ENCODE measurements at places on chromosomes 2 and 18.

DNA sequence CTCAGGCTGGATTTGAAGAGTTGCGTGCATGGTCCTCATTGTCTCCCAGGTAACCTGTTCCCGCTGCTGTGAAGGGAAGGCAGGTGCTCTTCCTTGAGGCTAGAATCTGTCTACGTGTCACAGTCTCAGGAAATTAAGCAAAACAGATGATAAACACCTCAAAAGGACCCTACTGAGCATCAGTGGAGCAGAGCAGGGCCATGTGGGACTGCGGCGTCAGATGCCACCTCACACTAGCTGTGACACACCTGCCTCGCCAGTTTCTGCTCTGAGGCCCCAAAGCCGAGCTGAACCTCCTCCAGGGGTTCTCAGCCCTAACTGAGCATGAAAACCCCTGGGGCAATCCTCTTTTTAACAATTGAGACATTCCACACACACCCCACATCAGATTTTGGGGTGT, 2.0 kb downstream of the C2orf92 start:
- no peak for DNase-seq

GRCh38 chr2:121171625-121172119, 113.3 kb downstream of the TFCP2L1 start:
- DNase-seq = no peak

- DNase-seq = peak; percentile 18
Observed at GRCh38 chr2:210399440-210400041, 77.0 kb downstream of the LANCL1 start.

DNA sequence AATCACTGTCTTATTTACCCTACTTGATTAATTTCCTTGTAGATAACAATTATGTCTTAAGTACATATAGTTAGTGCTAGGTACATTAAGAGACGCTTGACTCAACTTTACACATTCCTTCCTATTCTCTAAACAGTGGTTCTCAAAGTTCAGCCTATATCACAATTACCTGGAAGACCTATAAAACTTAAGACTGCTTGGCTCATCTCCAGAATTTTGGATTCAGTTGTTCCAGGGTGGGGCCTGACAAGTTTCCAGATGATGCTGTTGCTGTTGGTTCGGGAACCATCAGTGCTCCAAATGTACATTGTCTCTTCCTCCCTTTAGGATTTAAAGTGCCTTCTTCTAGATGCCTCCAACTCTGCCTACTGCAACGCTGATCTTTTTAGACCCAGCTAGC, 4.0 kb downstream of the PPP3R1 start:
- DNase-seq = no peak

GRCh38 chr18:23398401-23398800, 54.7 kb upstream of the RIOK3 start:
- no peak for DNase-seq

- DNase-seq = no peak
Observed at GRCh38 chr2:180130403-180130802, 123.3 kb upstream of the CWC22 start.

DNA sequence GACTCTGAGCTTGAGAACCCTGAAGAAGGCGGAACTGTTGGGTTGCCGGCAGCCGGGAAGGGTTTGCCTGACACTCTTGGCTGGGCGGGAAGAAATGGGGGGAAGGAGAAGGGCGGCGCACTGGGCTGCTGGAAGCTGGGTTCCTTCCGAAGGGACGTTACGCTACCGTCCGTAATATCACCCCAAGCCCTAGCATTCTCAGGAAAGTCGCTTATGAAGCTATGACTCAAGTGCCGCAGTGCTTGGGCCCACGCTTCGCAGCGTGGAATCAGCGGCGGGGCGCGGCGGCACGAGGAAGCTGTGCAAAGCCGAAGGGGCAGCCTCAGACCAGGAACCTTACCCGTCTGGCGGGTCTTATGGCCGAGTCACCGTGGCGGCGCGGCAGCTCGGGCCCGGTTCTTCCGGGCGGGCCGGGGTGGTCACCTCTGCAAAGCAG, 50.2 kb upstream of the SIGLEC15 start:
- no peak for DNase-seq

DNA sequence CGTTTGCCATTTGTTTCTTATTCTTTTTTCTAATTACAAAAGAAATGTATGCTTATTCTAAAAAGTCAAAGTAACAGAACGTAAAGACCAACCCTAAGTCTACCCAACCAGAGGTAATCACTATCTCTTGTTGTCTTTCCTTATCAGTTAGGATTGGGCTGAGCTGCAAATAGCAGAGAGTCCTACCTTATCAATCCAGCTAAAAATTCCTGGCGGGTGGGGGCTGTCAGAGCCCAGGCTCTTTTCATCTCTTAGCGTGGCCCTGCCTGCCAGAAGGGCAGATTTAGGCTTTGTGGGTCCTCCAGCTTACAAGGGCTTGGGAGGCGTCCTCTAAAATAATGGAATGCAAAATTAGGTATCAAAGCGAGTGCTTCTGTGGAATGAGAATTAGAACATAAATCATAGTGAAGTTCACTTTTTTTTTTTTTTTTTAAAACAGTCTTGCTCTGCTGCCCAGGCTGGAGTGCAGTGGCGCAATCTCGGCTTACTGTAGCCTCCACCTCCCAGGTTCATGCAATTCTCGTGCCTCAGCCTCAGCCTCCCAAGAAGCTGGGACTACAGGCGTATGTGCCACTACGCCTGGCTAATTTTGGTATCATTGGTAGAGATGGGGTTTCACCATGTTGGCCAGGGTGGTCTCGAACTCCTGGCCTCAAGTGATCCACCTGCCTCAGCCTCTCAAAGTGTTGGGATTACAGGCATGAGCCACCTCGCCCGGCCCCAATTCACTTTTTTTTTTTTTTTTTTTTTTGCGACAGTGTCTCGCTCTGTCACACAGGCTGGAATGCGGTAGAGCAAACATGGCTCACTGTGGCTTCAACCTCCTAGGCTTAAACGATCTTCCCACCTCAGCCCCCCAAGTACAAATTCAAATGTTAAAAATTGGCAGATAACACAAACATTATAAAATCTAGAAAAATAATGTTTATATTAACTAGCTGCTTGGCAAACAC, 57.4 kb upstream of the B3GNT7 start:
- DNase-seq = no peak

DNA sequence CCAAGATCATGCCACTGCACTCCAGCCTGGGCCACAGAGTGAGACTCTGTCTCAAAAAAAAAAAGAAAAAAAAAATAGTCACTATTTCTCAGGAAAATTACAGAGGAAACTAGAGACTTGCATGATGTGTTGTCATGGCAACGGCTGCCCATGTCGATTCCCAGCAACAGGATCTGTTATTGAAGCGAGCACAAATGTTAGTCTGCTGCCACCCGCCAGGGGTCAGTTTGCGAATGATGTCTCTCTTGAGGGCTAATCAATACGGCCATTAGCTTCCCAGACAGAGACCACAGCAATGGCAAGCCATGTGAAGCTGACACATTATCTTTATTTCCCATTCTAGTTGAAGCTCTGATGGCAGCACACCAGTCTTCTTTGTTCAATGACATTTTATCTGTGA, 32.4 kb upstream of the ACYP2 start:
- DNase-seq = no peak

DNA sequence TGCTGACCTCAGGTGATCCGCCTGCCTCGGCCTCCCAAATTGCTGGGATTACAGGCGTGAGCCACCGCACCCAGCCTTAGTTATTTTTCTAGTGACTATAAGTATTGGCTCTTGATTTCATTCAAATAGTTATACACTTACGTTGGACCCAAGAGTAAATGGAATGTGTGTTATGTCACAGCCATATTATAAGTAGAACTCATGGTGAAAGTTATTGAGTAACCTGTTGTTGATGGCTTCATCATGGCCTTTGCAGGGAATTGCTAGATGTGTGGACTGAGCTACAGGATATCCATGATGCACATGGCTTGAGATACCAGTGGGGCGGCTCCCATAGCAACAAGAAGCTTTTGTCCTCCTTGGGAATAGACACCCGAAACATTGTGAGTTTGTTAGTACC, 44.7 kb downstream of the AFTPH start:
- no peak for DNase-seq

DNA sequence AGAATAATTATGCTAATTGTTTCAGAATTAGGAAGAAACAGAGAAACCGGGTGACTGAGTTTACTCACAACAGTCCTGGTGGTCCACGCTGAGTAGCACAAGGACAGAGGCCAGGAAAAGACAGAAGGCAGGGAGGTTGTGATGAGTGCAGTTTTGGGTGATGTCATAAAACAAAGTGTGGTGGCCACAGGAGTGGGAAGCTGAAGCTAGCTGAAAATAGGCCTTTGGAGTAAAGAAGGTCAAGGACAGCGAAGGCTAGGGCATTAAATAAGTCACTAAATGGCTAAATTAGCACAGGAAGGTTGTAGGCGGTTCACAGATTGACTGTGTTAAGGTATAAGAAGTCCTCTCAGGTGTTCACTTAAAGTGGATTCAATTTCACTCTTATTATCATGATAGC, 120.9 kb upstream of the TTN start:
- DNase-seq = no peak

DNA sequence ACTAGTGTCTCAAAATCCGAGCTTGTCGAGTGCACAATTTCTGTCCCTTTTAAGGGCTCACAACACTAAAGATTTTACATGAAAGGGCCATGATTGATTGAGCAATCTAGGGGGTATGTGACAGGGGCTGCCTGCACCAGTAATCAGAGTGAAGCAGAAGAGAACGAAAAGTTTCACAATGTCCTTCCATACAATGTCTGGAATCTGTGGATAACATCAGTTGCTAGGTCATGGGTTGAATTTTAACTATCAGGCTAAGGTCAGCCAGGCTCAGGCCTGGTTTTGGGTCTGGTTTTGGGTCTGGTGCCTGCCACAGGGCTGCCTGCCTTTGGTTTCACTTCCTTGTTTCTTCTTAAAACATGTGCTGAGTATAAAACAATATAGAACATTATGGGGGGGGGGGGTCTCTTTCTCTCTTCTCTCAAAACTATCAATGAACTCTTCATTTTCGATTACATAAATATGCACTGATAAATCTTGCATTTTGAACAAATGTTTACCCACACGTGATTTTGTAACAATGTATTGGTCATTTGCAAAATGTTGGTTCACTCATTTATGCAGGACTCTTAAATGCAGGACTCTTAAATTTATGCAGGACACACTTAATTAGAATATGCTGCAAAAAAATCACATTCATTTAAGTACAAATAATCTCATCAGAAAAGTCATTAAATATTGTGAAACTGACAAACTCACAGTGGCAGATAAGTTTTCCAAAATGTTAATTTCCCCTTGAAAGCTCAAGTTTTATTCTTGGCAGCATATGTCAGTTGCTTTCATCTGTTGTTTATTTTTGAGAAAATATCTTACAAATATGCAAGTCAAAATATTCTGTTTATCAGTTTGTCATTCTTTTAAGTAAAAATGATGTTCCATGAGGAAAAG, 290.5 kb upstream of the KYNU start:
- no peak for DNase-seq

- DNase-seq = peak; percentile 30
Observed at GRCh38 chr2:199019898-199020507, 437.7 kb downstream of the SATB2 start.

GRCh38 chr2:85649201-85650190, 18.5 kb downstream of the SFTPB start:
- DNase-seq = no peak

DNA sequence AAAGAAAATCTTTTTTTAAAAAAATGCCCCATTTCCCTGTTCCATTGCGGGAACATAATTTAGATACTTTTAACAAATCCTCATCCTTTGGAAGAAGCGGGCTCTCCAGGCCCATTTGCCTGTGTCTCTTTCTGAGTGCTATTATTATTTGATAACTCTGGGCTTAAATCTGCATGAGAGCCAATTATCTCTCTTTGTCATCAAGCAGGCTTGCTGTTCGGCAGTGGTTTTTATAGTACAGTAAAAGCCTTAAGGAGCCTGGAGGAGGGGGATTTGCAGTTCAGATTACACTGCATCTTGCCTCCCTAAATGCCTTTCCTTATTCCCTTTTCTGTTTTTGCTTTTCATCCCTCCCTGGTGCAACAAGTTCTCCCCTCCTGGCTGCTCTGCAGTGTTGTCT, 50.6 kb downstream of the CELF4 start:
- no peak for DNase-seq
